ENCODE measurements at places on chromosomes 1 and 21.

- DNase-seq = no peak
These were observed 48.0 kb downstream of the DMAP1 start for GRCh38 chr1:44261171-44261817.

DNA sequence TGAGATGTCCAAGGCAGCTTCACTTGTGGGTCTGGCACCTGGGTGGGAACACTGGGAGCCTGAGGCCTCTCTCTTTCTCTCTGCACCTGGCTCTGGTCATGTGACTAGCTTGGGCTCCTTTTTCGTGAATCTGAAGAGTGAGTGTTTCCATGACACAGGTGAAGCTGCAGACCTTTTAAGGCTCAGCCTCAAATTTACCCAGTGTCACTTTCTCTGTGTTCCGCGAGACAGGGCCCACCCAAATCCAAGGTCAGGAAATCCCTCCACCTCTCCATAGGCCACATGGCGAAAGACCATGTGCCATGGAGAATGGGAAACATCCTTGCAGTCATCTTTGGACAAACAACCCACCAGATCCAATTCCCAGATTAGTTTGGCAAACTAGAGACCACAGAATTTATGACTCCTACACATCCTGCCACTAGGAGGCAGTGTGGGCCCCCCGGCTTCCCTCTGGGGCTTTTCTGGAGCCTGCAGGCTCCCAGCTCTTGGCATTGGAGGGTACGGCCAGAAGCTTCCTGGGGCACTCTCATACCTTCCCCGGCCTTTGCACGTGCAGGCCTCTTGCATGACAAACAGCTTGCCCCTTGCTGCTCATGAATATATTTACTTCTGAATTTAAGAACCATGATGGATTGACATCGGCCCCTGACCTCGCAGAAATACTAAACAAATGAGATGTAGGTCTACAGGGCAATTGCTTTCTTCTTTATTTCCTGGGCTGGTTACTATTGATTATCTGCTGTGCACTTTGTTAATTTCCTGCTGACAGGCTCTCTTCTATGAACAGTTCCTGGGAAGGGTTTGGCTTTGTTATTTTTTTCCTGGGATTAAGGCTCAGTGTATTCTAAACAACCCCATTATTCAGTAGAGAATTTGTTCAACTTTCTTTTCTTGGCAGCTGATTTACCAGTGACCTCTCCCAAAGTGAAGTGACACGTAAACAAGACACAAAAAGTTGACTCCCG is 180.7 kb downstream of the KAZN start:
- peak; percentile 38 for DNase-seq

DNA sequence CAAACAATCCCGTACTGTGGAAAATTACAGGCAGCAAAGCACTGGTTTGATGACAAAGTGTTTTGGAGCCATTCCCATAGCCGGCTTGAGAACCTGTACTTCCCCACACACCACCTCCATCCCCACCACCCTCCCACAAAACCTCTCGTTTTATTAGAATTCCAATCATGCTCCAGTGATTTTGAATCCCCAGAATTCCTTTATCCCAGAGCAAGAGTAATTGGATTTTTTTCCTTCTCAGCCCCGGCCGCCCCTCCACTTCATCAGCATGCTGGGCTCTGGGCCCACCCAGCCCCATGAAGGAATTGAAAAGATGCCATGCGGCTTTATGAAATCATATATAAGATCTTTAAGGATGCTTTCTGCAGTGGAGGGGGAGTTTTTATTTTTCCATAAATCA is 136.6 kb downstream of the OMA1 start:
- no peak for DNase-seq

- DNase-seq = peak; percentile 66
These were observed 32.9 kb downstream of the RASAL2 start for GRCh38 chr1:178126741-178127185.

DNA sequence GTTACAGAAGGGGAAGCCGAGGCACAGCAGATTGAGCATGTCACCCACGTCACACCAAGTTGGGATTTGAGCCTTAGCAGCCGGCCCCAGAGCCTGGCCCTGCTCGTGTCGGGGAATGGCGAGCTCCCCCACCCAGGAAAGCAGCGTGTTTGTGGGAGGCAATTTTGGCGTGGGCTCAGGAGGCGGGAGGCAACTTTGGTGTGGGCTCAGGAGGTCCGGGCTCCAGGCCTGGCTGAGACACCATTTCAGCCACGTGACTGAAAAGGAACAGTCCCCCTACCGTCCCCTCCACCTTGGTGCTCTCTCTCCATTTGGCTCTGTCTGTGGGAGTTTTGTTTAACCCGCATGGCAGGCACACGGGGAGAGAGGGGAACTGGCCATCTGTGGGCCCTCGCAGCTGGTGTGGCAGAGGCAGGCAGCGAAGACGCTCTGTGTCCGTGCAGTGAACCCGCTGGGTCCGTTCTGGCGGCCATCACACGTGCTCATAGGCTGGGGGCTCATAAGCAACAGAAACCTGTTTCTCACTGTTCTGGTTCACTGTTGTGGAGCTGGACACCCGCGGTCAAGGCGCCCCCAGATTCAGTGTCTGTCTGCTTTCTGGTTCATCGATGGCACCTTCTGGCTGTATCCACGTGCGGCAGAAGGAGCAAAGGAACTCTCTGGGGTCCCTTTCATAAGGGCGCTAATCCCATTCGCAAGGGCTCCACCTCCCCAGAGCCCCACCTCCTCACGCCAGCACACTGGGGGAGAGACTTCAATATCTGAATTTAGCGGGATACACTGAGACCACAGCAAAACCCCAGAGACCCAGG is 110.2 kb downstream of the CRYAA start:
- no peak for DNase-seq

DNA sequence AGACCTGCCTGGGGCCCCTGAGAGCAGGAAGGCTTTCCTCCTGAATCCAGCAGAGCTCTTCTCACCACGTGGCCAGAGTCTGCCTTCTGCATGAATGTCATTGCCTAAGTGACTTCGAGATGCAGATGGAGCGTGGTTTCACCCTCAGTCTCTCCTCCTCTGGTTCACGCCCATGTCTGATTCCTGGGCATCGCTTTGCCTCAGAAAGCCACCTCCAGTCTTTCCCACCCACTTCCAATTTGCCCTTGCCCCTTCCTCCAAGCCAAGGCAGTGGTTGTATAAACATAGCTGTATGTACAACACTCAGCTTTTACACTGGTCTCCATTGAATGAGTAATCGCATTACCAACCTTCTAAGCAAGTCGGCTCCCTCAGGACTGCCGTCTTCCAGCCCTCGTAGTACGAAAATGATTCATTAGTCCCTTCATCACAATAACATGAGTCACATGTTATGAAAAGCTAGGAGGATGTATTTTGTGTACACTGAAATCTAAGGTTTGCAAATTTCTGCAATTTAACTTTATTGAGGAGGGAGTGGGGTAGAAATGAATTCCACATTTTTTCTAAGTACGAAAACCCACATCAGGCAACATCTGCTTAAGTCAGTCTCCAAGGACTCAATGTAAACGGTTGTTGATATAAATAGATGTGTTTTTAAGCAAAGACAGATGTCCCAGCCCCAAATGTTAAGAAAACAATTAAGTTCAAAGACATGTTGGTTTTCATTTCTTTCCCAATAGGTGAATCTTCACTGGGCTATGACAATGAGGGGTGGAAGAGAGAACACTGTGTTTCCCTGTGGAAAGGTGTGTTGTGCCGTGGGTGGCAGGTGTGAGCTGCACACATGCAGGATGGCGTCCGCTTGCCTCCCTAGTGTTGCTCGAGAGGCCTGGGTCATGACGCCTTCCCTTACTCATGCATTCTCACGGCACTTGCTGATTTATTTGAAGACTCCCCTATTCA is 32.3 kb upstream of the ETS2 start:
- DNase-seq = peak; percentile 36

DNA sequence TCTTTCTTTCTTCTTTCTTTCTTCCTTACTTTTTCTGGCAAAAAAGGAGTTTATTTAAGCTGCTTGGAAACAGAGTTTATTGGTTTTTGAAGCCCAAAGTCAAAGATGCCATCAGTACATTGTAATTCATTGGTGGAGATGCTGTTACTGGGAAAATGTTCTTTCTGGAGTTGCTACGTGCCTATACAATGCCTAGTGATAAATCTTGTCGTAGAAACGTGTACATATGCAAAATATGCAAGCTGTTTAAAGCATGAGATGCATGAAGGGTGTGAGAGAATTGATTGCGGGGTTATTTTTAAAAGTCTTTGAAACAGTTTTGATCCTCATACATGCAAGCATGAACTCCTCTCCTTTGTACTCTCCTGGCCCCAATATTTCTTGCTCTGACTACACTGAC is 1060.6 kb upstream of the NCAM2 start:
- DNase-seq = no peak

DNA sequence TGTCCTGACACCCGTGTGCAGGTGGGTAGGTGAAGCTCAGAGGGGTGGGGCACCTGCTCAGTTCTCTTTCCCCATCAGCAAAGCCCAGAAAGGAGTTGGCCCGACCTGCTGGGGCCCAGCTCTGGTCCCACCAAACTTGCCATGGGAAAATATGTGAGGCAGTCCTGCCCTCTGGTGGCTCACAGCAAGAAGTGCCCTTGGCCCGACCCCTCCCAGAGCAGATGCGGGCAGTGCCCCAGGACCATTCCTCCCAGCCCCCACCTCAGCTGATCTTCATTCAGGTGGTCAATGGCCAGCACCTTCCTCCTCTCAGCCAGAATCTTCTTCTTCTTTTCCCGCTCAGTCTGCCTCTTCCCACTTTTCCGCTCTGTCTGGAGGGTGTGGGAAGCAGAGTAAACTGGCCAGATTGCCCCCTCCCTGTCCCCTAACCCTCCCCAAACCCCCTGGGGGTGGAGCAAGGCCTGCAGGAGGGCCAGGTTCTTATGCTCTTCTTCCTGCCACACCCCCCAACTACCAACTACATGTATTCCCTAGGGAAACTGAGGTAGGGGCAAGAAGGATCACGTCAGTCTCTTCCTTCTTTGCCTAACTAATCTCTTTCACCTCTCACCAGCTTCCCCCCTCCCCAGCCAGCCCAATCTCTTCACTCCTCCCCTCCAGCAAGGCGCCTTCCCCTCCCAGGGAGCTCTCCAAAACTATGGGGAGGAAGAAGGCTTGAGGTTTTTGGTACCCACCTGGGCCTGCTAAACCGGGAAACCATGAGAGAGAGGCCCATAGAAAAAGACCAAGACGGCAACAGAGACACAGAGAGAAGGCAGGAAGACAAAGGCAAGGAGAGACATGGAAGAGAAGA is 15.6 kb downstream of the TNNT2 start:
- DNase-seq = peak; percentile 54

- no peak for DNase-seq
These were observed 167.2 kb upstream of the IRF2BP2 start for GRCh38 chr1:234776876-234777855.

GRCh38 chr1:152048416-152049009 is 11.7 kb upstream of the S100A11 start:
- DNase-seq = peak; percentile 97

- no peak for DNase-seq
These were observed 6.4 kb downstream of the CHODL start for GRCh38 chr21:18251065-18251464.

- no peak for DNase-seq
These were observed 42.8 kb upstream of the LEPR start for GRCh38 chr1:65377496-65378246.
